ENCODE measurements at places on chromosomes 2 and 18. TPM values are rescaled to one million over a fixed set of nuclear protein-coding genes. Genes with fewer than 3 reads are reported as not detected.

GRCh38 chr18:80034852-80035406, 695 bp downstream of the RBFA start:
- no peak for DNase-seq

GRCh38 chr18:77111951-77112746, 20.4 kb downstream of the MBP start:
- DNase-seq = no peak

DNA sequence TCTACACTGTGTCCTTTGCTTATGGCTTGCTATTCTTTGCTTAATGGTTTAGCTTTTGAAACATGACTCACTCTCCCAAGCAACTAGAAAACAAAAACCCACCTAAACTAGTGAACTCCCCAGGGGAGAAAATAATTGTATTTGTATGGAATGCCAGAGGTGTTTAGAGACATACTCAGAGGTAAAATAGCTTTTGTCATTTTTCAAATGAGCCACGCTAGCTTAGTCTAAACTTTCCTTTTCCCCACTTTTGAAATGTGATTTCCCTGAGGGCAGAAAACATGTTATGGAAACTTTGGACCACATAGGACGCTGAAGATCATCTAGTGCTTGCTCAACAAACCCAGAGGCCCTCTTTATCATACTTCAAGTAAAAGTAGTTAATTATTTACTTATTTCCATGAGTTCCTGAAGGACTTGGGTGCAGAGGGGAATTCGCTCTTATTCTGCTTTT, 16.5 kb upstream of the CYTIP start:
- DNase-seq = no peak

GRCh38 chr2:217972037-217972436, 30.8 kb downstream of the TNS1 start:
- no peak for DNase-seq

- DNase-seq = no peak
These were observed 27.2 kb upstream of the PDIA6 start for GRCh38 chr2:10839813-10840212.

DNA sequence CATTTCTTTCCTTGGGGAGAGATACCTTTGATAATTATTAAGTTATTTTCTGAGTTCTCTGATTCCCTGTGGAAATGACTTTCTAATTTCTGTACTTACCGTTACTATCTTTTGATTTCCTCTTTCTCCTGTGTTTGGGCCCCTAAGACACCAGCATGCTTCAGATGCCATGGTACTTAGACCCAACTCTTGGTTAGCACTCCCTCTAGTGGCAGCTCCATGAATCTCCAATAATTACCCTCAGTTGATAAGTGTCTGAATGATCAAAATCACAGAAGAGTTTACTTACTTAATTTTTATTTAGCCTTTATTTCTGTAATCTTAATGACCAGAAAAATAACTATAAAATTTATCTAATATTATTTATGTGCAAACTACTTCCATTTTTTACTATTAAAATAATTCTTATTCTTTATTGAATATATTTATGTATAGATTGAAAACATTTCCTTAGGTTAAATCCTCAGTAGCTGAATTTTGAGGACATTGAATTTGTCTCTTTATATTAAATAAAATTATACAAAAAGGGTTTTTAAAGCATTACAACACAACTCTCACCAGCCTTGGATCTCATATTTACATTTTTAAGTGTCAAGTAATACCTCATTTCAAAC, 300.4 kb downstream of the KCNS3 start:
- no peak for DNase-seq

DNA sequence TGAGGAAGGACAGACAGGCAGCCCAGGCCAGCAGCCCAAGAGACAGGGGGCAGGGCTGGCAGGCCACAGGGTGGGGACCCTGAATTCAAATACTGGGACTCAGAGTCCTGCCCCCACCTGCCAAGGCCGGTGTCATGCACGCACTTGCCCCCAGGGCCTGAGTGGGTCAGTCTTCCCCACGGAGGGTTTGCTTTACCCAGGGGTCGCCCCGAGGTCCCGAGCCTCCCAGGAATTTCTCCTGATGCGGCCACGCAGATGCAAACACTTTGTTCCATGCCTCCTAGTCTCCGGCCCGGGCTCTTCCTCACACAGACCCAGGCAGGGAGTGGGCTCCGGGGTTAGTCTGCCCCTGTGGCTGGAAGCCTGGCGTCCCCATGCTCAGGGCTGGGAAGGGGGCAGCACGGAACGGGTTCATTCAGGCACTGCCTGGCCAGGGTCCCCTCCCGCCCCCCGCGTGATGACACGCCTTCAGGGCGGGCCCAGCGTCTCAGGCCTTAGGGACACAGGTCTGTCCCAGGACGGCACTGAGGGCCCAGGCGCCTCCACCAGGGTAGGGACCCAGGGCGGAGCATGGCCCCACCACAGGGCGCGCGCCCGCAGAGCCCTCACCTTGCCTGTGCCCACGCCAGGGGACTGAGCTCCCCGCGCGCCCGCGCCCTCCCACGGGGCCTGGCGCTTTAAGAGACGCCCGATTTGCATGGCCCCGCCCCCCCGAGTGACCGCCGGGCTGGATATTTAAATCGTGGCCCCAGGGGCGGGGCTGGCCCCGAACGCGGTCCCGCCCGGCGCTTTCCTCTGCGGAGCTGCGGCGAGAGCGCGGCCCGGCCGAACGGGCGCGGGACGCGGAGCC, at the start of gene SNED1:
SNED1 (plus strand) TSS at position 763 of the 850 bp plus-strand sequence. CDS start 220 bp downstream, outside the sequence.
- peak; percentile 81 for DNase-seq

GRCh38 chr18:66754335-66754734, 150.4 kb upstream of the CDH19 start:
- DNase-seq = no peak

- DNase-seq = no peak
These were observed 83.7 kb downstream of the CERKL start for GRCh38 chr2:181573140-181573736.

DNA sequence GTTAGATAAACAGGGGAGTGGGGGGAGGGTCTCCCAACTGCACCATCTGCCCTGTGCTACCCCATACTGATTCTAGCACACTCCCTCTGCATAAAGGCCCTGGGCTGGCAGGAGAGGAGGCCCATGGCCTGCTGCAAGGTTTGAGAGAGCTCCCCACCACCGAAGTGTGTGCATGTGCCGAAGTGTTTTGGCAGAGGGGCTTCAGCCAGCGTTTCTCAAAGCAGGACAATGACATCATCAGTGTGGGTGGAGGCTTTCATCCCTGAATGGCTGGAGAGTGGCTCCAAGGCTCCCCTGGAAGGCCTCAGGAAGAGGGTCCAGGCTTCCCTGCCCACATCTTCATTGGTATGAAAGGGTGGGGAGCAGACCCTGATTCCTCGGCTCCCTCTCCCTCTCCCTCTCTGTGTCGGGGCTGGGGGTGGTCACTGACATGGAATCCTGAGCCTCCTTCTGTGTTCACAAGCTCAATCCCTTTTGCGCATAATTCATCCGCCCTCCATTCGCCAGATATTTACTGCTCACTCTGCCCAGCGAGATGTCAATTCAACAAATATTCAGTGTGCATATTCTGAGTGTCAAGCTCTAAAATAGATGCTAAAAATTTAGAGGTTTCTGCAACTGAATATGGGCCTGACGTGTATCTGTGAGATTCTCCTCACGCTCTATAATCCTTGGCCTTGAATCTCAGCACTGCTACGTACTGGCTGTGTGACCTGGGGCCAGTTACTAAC, 122.1 kb downstream of the CELF4 start:
- DNase-seq = no peak

DNA sequence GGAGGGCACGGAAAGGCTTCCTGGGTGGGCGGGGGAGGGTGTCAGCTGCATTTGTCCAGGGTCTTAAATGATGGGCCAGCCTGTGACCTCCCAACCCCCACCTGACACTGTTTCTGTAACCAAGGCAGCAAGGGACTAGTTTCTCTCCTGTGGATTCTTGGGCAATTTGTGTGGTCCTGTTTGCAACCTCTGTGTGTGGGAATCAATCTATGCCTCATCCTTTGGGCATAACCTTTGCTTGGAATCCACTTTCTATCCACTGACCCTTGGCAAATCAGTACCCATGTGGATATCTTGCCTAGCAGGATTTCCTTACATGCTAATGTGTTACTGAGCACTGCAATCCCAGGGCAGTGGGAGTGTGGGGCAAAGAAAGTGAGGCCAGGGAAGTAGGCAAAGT, 54.1 kb downstream of the GPR39 start:
- no peak for DNase-seq

DNA sequence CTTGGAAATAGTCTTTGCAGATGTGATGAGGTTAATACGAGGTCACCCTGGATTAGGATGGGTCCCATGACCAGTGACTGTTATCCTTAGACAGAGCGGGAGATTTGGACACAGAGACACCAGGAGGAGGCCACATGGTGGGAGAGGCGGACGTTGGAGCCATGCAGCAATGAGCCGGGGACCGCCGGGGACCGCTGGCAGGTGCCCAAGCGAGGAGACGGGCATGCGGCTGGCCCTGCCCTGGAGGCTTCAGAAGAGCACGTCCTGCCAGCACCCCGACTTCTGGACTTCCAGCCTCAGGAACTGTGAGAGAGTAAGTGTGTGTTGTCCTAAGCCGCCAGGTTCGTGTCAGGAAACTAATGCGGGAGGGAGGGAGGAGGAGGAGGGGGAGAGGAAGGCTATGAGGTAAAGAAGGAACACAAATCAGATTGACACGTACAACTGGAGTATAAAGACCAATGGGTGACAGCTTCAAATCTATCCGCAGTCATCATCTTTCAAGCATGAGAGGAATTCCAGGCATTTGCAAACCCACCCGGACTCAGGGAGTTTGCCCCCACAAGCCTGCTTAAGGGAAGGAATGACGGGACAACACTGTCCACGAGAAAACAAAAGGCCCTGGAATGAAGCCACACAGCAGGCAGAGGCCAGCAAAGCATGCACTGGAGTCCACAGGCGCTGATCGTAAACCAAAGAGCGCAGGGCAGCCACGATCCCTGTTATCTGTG, 11.6 kb upstream of the BOK start:
- no peak for DNase-seq

- DNase-seq = no peak
These were observed 377.2 kb upstream of the LRATD1 start for GRCh38 chr2:14255135-14255820.

GRCh38 chr2:121826036-121826435, 70.6 kb downstream of the TSN start:
- DNase-seq = no peak

- DNase-seq = no peak
These were observed 235.6 kb downstream of the CPS1 start for GRCh38 chr2:210792000-210792399.

DNA sequence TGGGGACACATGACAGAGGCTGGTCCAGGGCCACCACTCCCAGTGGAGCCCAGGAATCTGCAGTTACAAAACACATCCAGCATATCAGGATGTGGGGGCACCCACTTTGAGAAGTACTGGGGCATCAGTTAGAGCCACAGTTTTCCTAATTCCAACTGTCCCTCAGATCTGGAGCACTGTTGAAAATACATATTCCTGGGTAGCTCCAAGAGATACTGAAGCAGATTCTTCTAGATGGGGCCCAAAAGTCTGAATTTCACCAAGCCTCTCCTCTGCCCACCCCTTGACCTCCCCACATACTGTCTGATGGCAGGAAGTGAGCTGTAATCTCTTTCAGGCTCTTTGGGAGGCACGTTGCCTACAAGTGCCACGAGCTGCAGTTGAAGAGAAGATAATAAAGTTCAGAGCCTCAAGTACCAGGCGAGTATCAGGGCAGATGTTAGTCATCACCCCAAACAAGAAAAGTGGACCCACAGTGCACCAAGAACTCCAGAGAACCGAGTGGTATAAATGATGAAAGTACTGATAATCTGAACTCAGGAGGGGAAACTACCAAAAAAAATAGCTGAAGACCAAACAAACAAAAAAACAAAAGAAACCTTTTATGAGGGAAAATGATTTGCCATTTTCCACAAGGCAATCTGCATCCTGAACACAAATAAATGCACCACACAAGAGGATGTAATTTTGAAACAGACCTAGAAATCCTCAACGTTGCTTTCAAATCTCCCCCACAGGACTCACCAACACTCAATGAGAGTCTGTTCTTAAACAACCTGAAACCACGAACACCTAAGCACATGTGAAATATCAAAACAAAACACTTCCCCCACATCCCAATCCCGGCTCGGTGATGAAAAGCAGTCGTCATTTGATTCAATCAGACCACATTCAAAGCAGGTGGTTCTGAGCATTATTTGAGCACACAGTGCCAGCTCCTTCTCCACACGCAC, 98.7 kb downstream of the TCF4 start:
- no peak for DNase-seq

DNA sequence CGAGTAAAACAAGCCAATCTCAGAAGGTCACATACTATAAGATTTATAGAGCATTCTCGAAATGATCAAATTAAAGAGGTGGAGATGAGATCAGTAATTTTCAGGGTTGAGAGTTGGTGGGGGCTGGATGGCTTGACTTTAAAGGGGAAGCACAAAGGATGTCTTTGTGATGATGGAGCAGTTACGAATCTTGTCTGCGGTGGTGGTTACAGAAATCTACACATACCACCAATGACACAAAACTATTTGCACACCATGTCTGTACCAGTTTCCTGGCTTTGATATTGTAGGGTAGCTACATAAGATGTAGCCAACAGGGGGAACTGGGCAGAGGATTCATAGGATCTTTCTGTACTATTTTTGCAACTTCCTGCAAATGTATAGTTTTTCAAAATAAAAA, 190.6 kb upstream of the SMIM21 start:
- no peak for DNase-seq

DNA sequence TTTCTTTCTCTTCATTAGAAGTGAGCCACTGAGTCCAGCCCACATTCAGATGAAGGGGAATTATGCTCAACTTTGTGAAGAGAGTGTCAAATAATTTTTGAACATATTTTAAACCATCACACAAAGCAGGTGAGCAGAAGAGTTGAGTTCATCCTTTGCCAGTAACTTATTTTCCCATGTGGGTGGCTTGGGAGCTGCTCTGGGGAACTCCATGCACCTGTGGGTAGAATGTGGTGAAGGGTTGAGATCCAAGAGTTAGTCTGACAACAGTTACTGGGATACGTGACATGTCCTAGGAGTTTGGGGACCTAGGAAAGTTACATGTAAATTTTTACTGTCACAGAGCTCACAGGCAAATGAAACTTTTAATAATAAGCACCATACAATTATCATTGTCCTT, 21.6 kb downstream of the MAPK4 start:
- DNase-seq = no peak

- no peak for DNase-seq
These were observed 1237.1 kb downstream of the LRP1B start for GRCh38 chr2:140893685-140894084.

DNA sequence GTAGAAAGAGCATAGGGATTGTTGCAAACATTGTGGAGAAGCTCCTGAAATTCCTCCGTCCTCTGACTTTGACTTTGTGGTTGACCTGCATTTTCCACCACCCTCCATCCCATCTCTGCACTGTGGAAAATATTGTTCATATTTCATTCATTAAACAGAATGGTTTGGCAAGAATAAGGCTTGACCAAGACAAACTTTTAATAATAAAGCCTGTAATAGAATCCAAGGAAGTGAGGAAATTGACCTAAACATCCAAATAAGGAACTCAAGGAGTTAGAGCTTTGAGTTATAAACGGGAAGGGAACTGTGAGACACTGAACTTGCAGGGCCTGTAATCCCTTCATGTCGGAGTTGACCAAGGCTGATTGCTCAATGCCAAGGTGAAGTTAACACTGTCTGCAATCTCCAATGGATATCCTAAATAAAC, 115.2 kb downstream of the GFPT1 start:
- no peak for DNase-seq

The BOK gene
- not detected for total RNA-seq

The UGT1A10 gene
- not detected for total RNA-seq

The RBM44 gene
- 1.1 TPM for total RNA-seq

The COL5A2 gene
- total RNA-seq = 2.3 TPM

The CEP192 gene
- 49.8 TPM for total RNA-seq

The GRHL1 gene
- 0.43 TPM for total RNA-seq

The GDF7 gene
- not detected for total RNA-seq

The ANKRD12 gene
- total RNA-seq = 117 TPM

The ALPI gene
- not detected for total RNA-seq

The ICA1L gene
- total RNA-seq = 4.5 TPM

Measured in activated naive CD8-positive, alpha-beta T cell treated with anti-CD3 and anti-CD28 coated beads, Interleukin-2, amount 10 ng/mL, durations not matched to agents 7 days and 5 days (primary cell).